ENCODE measurements at places on chromosomes 16 and 17.

DNA sequence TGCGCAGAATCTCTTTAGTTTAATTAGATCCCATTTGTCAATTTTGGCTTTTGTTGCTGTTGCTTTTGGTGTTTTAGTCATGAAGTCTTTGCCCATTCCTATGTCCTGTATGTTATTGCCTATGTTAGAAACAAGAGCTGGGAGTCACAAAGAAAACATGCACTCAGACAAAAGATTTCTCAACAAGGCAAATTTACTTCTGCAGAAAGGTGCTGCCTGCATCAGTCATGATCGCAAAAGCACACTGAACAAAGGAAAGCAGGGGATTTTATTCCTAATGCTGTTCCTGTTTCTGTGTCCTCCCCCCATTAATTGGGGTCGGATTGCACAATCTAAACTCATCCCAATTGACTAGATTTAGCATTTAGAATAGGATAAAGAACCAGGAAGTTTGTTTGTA, 55.9 kb downstream of the ATF7IP2 start:
- DNase-seq: no peak

DNA sequence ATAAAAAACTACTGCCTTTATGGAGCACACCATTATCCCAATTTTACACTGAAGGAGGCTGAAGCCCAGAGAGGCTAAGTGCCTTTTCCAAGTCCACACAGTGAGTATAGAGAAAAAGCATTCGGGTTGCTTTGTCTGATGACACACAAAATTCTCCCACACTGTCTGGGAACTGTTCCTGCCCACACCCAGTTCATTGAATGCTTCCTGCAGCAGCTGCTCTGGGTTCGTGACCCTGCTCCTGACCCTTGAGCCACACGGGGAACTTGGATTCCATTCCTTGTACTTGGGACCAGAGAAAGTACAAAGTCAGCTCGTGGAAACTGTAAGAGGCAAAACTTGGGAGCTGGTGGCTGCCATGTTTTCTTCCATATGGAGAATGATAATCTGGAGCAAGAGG, 57.9 kb downstream of the AKAP1 start:
- no peak for DNase-seq

- no peak for DNase-seq
Measured at GRCh38 chr16:50234771-50235556, 31.4 kb upstream of the ADCY7 start.

DNA sequence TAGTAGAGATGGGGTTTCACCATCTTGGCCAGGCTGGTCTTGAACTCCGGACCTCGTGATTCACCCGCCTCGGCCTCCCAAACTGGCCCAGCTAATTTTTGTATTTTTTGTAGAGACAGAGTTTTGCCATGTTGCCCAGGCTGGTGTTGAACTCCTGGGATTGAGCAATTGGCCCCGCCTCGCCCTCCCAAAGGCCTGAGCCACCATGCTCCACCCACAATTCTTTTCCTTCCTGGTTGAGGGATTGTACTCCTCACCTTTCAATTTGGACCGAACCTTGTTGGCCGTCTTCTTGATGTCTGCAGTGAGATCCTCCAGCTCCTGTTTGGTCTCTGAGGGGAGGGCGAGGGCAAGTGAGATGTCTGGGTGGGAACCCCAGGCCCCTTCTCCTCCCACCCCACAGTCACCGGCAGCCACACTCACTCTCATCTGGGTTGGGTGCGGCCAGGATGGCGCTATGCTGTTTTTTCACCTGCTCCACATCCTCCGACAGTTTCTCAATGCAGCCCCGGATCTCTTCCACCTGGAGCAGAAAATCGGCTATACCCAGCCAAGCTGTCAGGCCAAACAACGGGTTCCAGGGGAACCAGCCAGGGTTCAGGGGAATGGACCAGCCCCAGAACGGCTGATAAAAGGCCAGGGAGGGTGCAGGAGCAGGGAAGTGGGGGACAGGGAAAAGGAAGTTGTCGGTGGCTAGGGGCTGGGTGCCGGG, 9.6 kb downstream of the STX1B start:
- no peak for DNase-seq

- no peak for DNase-seq
Measured at GRCh38 chr17:77615703-77616253, 342.7 kb upstream of the TNRC6C start.

DNA sequence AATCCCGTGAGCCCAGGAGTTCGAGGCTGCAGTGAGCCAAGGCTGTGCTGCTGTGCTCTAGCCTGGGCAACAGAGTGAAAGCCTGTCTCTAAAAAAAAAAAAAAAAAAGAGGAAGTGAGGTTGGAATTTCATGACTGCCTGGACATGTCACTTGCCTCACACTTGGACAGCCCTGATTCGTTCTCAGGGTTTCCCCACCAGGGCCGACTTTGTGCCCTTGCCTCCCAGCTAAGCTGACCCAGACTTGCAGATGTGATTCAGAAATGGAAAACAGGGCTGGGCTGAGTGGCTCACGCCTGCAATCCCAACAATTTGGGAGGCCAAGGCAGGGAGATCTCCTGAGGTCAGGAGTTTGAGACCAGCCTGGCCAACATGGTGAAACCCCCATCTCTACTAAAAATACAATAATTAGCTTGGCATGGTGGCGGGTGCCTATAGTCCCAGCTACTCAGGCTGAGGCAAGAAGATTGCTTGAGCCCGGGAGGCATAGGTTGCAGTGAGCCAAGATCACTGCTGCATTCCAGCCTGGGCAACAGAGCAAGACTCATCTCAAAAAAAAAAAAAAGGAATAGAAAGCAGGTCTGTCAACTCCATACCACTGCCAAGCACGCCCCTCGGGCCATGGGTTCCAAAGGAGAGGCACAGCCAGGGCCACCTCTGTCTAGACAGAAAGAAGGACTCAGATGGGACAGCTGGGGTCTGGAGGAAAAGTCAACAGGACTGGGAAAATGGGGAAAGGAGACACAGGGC, 46.9 kb downstream of the SOCS1 start:
- no peak for DNase-seq

DNA sequence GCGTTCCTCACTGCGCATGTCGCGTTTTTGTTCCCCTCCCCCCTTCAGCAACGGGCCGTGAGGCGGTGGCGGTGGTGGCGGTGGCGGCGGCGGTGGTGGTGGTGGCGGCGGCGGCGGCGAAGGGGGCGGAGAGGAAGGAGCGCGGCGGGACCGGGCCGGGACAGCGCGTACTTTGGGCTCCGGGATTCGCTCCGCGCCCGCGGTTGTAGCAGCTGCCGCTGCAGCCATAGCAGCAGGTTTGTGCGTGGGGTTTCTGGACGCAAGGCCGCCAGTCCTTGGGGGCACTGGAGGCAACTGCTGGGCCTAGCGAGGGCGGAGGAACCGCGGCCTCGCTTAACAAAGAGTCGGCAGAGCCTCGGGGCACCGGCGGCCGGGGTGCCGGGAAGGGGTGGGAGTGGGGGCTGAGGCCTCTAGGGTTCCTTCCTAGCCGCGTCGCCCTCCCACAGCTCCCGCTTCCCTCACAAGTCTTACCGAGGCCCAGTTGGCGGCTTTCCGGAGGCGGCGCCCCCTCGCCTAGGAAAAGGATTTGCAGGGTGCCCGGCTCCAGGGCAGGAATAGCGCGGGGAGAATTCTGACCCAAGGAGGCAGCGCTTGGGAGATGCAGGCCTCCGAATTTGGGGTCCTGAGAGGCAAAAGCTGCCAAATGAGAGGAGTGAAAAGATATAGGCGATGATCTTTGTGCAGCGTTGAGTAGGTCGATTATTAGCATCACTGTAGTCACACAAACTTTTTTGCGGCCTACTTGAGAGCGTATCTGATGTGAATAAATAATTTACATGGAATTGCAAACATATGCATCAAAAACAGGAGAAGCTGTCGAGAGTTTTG, at the start of gene DDX42:
TSS of gene DDX42 (plus strand) at position 30 of the 828 bp plus-strand sequence. CDS start 12,880 bp downstream, outside the sequence.
- peak; percentile 92 for DNase-seq

GRCh38 chr17:39244600-39245570, 19.1 kb upstream of the STAC2 start:
- peak; percentile 88 for DNase-seq

- no peak for DNase-seq
Measured at GRCh38 chr17:12730931-12731521, 58.3 kb upstream of the ARHGAP44 start.

DNA sequence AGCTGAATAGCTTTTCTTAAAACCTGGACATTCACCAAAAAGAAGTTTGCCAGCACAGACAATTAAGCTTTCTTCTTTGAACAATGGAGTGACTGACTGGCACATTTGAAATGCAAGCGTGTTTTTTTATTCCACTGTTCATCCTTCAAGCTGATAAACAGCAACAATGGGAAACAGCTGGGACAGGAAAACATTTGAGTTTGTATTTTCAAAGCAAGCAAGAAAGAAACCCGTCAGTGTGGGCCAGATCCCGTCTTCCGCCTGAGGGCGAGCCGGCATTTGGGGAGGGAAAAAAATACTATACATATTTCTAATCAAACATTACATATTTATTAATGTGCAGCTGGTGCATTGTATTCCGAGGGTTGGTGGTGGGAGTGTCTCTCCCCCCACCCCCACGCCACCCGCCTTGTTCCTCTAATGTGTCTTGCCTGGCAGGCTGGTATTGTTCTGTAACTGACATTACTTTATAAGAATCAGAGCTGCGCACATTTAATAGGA, 94.3 kb downstream of the CYLD start:
- no peak for DNase-seq

DNA sequence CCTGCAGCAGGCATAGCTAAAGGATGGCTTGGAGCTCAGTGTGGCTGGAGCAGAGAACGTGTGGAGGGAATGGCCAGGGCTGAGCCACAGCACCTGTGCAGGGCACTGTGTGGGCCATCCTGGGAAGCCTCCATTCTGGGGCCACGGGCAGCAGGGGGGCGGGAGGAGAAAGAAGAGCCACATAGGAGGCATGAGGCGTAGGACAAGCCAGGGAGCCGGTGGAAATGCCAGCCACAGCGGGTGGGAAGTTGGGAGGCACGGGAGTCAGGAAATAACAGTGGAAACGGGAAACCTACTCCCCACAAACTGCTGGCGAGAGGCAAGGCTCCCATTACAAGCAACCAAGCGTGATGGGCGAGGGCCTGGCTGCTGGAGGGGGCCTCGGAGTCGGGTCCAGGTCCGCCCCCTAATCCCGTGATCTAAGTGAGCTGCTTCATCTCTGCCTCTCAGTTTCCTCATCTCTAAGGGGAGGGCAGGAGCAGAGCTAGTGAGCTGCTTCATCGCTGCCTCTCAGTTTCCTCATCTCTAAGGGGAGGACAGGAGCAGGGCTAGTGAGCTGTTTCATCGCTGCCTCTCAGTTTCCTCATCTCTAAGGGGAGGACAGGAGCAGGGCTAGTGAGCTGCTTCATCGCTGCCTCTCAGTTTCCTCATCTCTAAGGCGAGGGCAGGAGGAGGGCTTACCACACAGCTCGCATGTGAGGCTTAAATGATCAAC, 104.9 kb downstream of the ADCY9 start:
- DNase-seq: no peak

DNA sequence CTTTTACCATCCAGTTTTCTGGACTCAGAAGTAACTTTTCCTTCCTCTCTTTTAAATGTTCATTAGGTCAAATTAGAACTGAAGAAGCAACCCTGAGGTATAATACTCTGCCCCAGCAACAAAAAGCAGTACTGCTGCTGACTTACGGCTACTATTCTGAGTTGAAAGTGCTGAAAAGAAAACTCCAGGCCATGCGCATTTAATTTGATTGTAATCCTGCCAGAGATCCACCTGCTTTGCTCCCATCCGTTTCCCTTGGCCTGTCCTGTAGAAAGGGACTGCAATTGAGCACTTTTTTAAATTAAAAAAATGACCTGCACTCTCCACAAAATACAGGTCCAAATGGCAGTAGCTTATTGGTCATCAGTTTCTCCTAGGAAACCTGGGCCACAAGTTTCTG, 61.6 kb downstream of the PITPNC1 start:
- no peak for DNase-seq

- DNase-seq: no peak
Measured at GRCh38 chr16:62692685-62693084, 656.4 kb upstream of the CDH8 start.

DNA sequence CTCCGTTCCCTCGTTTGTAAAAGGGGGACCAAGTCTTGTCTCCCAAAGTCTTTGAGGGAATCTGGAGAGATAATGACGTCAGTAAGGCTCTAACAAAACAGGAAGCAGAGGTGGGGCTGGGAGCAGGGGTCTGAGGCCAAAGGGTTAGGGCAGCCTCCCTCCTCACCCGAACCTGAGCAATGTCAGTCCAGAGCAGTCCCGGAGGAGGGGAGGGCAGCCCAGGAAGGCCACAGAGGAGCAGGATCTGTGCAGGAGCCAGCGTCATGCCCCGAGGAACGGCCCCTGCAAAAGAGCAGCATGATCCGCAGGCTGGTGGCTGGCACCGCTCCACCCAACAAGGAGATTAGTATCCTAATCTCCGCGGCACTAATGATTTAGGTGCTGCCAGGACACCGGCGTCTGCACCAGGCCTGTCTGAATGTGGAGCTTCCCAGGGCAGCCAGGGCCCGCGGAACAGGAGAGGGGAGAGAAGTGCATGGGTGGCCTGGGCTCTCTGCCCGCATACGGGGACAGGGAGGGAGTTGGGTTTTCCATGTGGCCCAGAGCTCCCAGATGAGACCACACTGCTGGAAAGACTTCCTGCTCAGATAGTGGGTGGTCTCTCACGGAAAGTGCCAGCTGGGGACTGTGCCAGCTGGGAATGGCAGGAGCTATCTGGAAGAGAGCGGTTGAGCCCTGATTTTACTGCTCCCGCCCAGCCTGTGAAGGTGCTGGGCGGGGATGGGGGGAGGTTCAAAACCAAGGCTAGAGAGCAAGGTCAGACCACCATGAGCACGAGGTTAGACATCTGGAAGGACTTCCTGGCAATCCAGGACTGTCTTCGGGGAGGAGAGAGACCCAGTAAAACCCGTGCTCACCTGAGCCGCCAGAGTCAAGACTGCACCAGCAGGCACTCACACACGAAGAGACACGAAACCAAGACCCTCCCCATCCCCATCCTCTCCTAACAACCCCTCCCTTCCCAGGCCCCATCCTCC, 11.0 kb upstream of the KRT17 start:
- DNase-seq: no peak

- DNase-seq: peak; percentile 29
Measured at GRCh38 chr17:36674278-36674650, 72.9 kb downstream of the MRM1 start.

DNA sequence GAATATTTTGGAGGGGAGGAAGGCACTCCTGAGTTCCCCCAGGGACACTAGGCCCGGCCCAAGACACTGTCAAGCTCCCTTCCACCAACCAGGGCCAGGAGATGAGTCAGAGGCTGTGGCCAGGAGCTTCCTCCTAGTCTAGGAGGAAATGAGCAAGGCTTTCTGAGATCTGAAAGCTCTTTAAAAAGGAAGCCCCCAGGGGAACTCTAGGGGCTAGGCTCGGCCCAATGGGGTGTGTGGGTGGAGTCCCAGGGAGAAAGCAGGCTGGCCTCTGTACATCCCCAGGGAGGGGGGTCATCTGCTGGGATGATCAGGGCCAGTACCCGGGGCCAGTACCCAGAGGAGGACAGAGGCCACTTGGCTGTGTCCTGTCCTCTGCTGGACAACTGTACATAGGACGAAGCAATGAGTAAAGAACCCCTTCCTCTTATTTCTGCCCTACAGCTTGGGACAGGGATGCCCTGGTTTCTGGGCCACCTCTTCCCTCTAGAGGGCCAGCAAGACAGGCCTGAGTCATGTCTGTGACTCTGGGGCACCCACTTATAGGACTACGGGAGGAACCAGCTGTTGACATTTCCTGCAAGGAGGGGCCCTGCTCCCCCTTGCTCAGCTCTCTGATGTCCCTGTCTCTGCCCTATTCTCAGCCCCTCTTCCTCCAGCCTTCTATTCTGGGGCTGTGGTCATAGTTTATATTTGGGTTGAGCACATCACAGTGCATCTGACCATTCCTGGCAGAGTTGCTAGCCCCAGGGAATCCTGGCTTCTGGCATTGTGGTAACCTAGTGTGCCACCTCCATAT, 2.7 kb downstream of the FHOD1 start:
- peak; percentile 83 for DNase-seq

Measured in stimulated activated CD4-positive, alpha-beta T cell treated with anti-CD3 and anti-CD28 coated beads, Interleukin-4, amount 100 ng/mL, for 24 hours (primary cell).